ENCODE measurements at places on chromosomes 13 and 19.

GRCh38 chr19:296476-297225 lies 5.4 kb upstream of the PLPP2 start:
- DNase-seq, result no peak

GRCh38 chr19:5018224-5019015 lies 49.5 kb downstream of the KDM4B start:
- DNase-seq, result no peak

DNA sequence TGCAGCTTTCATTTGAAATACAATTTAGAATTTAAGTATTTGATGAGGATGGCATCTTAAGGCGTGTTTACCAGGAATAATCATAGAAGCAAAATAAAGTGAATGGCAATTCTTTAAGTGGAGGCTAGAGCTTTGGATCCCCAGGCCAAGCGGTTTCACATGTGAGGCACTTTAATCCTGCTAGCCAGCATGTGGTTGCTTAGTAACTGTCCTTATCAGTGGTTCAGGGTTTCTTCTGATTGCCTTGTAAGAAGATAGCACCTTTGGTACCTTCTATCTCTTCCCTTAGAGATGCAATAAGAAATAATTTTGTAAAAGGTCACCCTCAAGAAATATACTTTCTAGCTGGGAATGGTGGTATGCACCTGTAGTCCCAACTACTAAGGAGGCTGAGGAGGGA lies 38.9 kb upstream of the SERP2 start:
- no peak for DNase-seq

DNA sequence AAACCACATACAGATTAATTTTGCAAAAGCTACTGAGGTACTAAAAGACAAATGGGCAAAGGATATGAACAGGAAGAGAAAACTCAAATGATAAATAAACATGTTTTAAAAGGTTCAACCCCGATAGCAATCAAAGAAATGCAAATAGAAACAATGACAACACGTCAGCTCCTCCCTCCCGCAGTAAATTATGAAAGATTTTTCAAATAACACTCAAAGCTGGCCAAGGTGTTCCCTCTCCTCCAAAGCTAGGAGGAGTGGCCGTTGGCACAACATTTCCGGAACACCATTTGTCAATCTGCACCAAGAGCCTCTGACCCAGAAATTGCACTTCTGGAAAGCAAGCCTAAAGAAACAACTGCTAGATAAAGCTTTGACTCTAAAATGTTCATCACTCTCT lies 28.3 kb downstream of the INSR start:
- no peak for DNase-seq

DNA sequence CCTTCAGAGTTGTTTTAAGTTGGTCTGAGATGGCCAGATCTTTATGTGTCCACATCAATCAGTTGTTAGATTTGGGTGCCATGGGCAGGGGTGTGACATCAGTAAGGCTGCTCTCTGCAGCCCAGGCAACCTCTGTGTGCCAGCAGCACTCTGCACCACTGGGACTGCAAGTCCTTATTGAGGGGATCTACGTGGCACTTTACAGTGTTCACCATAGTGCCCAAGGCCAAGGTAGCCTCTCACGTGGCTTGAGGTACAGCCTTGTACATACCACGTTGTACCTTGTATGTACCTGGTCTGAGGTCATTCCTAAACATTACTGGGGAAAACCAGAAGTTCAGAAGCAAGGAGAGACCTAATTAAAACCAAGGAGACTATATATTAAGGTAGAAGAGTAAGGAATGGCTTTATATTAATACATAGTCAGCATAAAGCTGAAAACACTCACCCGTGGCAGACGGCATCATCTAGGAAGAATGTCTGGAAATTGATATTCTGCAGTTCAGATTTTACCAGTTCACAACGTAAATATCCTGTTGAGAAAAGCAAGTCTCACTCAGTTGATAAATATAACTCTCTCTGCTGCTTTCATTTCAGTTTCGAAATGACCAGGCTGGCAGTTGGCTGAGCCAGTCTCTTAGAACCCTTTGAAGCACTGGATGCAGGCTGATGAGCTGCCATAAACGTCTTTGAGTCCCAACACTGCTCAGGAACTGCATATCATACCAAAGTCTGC lies 128.8 kb downstream of the ZDHHC20 start:
- no peak for DNase-seq

- DNase-seq, result no peak
Measured at GRCh38 chr13:28532388-28533124, 37.6 kb upstream of the FLT1 start.

GRCh38 chr13:108993346-108993745 lies 363.9 kb downstream of the MYO16 start:
- DNase-seq, result no peak

GRCh38 chr19:54576411-54576976 lies 2.9 kb downstream of the LILRA2 start:
- DNase-seq, result no peak

- no peak for DNase-seq
Measured at GRCh38 chr19:39498798-39499642, at the start of gene DLL3. TSS of gene DLL3 (plus strand) at chr19:39498947. CDS start at chr19:39498975, 28 bp downstream.

GRCh38 chr13:95784161-95784899 lies 107.4 kb downstream of the DNAJC3 start:
- DNase-seq, result no peak

GRCh38 chr19:14142262-14143190 lies 6.1 kb upstream of the ASF1B start:
- DNase-seq, result no peak

DNA sequence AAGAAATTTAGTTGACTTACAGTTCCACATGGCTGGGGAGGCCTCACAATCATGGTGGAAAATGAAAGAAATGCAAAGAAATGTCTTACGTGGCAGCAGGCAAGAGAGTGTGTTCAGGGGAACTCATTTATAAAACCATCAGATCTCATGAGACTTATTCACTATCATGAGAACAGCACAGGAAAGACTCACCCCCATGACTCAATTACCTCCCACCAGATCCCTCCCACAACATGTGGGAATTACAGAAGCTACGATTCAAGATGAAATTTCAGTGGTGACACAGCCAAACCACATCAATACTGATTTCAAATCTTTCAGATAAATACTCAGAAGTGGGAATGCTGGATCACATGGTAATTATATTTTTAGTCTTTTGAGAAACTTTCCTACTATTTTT lies 1357.9 kb downstream of the SLITRK5 start:
- DNase-seq, result no peak

- DNase-seq, result no peak
Measured at GRCh38 chr13:107210723-107211030, 642.7 kb upstream of the ARGLU1 start.

DNA sequence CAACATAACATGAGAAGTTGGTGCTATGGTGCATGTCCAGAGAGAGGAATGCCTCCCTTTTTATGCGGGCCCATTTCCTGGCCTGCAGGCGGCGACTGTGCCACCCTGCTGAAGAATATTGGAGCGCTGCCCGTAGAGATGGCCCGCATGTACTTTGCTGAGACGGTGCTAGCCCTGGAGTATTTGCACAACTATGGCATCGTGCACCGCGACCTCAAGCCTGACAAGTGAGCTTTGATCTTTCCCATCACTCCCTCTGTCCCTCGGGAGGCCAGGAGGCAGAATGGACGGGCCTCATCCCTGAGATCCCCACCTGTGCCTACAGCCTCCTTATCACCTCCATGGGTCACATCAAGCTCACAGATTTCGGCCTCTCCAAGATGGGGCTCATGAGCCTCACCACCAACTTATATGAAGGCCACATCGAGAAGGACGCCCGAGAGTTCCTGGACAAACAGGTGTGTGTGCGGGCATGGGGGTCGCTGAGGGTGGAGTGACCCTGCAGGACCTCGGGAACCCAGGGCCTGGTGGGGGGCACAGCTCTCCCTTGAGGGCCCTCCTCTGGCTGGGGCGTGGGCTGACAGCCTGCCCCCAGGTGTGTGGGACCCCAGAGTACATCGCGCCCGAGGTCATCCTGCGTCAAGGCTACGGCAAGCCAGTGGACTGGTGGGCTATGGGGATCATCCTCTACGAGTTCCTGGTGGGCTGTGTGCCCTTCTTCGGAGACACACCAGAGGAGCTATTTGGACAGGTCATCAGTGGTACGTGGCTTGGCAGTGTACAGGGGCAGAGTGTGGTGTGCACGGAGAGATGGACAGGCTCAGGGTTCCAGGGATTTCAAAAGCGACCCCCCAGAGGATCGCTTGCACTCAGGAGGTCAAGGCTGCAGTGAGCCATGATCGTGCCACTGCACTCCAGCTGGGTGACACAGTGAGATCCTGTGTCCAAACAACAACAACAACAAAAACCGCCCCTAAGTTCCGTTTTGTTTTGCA lies 16.2 kb downstream of the DNASE2 start:
- no peak for DNase-seq

- DNase-seq, result no peak
Measured at GRCh38 chr13:50898338-50898737, 11.3 kb upstream of the RNASEH2B start.

GRCh38 chr13:76472916-76473315 lies 413.3 kb downstream of the KCTD12 start:
- DNase-seq, result no peak

GRCh38 chr19:15398501-15399233 lies 19.1 kb upstream of the AKAP8 start:
- DNase-seq, result no peak

GRCh38 chr19:19627621-19628500 lies at the start of gene LPAR2:
TSS of gene LPAR2 (minus strand) at chr19:19628220. CDS start at chr19:19627275, 945 bp downstream.
- DNase-seq, result no peak

DNA sequence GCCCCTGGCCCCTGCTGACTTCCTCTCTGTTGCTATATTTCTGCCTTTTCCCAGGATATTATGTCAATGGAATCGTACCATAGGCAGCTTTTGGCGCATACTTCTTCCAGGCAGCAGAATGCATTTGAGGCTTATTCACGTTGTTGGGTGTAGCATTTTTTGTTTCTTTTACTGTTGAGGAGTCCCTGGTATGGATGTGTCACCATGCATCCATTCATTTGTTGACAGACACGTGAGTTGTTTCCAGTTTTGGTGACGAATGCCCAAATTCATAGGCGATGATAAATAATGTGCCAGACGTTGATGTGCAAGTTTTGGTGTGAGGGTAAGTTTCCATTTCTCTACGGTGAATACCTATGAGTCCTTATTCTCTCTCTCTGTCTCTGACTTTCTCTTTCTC lies 5.0 kb downstream of the NFILZ start:
- no peak for DNase-seq

GRCh38 chr13:103356226-103356864 lies 290.1 kb upstream of the SLC10A2 start:
- DNase-seq, result no peak

GRCh38 chr13:99658261-99658991 lies 157.2 kb downstream of the TM9SF2 start:
- DNase-seq, result peak; percentile 54

DNA sequence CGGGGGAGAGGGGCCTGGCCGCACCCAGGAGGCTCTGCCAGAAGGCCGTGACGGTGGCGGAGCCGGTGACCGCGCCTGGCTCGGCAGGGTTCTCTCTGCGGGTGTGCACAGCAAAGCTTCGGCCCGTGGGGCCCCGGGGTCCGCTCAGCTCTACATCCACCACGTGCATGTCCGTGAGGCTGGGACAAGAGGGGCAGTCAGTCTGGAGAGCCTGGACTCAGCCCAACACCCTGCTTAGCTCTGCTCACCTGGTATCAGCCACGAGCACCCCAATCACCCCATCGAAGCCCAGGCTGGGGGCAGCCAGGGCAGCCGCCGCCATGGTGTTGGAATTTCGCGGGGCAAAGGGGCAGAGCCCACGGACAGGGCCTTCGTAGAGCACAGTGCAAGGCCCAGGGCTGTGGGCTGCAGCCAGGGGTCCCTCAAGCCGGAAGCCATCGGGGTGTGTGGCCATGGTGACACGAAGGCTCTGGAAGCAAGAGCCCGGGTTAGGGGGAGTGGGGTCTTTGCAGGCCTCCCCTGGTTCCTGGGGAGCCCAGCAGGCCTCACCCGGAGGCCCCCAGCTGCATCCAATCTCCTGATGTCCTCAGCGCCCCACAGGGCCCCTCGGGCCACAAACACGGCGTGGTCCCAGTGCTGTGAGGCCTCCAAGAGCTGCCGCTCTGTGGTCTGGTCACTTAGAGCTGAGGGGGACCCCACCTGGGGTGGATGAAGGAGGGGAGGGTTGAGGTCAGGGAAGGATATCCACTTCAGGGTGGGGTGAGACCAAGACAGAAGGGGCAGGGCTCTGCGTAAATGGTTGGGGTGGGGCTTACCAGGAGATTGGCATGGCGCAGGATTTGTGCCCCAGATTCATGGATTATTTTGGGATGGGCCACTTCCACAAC lies 1.4 kb downstream of the ASPDH start:
- no peak for DNase-seq

DNA sequence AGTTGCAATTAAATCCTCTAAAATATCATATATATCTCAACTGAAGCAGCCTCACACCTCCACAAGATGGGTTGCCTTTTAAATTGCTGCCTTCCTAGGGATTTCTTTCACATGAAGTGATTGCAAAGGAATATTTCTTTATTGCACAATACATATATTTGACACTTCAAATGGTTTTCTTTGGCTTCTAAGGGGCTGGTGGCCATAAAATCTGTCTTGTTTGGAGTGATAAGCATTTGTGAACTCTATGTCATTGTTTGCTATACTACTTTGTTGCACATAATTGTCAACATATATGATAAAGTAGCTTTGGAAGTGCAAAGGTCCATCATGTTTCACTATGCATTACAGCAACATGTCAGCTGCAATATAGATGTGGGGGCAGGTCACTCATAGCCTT lies 2380.9 kb downstream of the PCDH9 start:
- no peak for DNase-seq

GRCh38 chr13:49042476-49042875 lies 66.8 kb downstream of the FNDC3A start:
- DNase-seq, result no peak

GRCh38 chr19:45804140-45804958 lies 10.8 kb downstream of the RSPH6A start:
- DNase-seq, result no peak

GRCh38 chr19:19185853-19186740 lies 5.9 kb downstream of the BORCS8 start:
- no peak for DNase-seq

GRCh38 chr13:102680842-102681740 lies 13.8 kb downstream of the METTL21C start:
- DNase-seq, result no peak

DNA sequence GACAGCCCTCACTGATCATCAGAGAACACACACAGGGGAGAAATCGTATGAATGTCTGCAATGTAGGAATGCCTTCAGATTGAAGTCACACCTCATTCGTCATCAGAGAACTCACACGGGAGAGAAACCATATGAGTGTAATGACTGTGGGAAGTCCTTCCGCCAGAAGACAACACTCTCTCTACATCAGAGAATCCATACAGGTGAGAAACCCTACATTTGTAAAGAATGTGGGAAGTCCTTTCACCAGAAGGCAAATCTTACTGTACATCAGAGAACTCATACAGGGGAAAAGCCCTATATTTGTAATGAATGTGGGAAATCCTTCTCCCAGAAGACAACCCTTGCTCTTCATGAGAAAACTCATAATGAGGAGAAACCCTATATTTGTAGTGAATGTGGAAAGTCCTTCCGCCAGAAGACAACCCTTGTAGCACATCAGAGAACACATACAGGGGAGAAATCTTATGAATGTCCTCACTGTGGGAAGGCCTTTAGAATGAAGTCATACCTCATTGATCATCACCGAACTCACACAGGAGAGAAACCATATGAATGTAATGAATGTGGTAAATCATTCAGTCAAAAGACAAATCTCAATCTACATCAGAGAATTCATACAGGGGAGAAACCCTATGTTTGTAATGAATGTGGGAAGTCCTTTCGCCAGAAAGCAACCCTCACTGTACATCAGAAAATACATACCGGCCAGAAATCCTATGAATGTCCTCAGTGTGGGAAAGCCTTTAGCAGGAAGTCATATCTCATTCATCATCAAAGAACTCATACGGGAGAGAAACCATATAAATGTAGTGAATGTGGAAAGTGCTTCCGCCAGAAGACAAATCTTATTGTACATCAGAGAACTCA lies 32.5 kb downstream of the ZNF567 start:
- DNase-seq, result no peak

GRCh38 chr13:35136585-35136984 lies 194.5 kb downstream of the NBEA start:
- DNase-seq, result no peak
